ENCODE measurements at places on chromosomes 13 and 19.
A peak's percentile ranks its signal among the peaks of the same experiment; 100 is the strongest.

GRCh38 chr13:23993680-23993985 lies 96.3 kb upstream of the C1QTNF9B start:
- DNase-seq = no peak

- no peak for DNase-seq
These were observed 56.6 kb downstream of the CEBPG start for GRCh38 chr19:33429891-33430673.

DNA sequence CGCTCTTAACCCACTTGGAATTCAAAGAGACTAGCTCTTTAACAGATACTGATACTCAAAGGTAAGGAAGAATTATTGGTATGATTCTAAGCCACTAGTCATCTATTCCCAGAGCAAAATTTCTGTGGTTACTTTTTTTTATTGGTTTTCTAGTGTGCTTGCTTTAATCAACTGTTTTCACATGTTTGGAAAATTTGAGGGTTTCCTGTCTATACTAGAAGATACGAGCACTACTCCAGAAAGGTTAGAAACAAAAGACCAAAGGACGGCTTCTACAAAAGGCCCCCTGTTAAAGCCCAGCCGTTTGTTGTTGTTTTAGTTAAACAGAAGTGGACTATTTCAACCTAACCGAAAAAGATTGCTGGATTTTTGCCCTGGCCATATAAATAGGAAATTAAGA lies 18.5 kb upstream of the LPAR6 start:
- no peak for DNase-seq

DNA sequence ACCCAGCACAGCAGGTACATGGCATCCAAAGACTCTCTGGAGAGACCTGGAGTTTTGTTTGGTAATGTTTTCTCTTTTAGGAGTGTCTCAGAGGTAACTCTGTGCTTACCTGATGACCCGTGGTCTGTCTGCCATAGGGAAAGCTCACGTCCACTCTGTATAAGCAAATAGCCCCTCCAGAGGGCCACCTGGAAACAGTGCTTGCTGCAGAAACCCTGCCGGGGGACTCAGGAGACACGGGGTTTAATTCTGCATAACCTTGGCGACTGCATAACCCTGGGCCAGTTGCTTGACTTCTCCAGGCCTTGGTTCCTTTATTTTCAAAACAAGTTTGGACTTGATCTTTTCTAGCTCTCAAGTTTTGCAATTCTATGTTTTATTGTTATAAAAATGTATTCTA lies 187.2 kb upstream of the SOX1 start:
- DNase-seq = no peak

GRCh38 chr19:19385896-19386869 lies 19.3 kb upstream of the GATAD2A start:
- peak; percentile 30 for DNase-seq

Measured in activated CD4-positive, alpha-beta T cell treated with anti-CD3 and anti-CD28 coated beads for 24 hours (primary cell).